Endodermal cell (in vitro differentiated cells): ENCODE measurements at places on chromosomes 5 and 9. TPM values are rescaled to one million over a fixed set of nuclear protein-coding genes. Genes with fewer than 3 reads are reported as not detected.

DNA sequence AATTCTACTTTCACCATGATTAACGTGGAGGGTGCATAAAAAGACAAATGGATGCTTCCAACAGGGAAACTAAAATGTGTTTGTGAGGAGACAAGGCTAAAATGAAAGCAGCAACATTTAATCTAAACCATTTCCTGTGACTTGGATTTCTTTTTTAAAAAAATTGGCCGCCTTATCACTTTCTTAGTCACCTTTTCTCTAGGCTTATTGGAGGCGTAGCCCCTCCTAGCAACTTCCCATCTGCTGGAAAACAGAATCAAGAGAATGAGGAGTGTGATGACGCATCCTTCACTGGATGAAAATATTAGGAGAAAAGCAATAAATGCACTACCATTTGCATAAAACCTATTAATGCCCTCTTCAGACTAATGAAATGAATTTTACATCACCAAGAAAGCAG lies 791 bp upstream of the GPR150 start:
- H3K4me1 ChIP-seq = no peaks in the 10 kb centered on the region
- peaks cover 62% of the 10 kb centered on the region for H3K27me3 ChIP-seq
- no peak for DNase-seq
- no peak overlapping the region for H3K4me3 ChIP-seq
- no peak overlapping the region for H3K27ac ChIP-seq

DNA sequence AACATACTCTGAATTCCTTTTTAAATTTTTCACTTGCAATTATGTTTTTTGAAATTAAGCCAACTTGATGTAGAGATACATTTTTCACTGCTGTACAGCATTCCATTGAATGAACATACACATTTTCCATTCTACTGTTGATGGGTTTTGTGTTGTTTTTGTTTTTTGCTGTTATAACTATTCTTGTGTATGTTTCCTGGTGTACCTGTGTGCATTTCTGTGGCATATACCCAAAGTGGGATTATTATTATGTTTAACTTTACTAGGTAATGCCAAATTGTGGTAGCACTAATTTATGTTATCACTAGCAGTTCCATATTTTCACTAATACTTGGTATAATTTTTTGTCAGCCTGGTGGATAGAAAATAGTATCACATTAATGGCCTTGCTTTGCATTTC lies 2.7 kb downstream of the RFESD start:
- no peaks in the 10 kb centered on the region for H3K36me3 ChIP-seq
- no peaks in the 10 kb centered on the region for H3K4me1 ChIP-seq
- no peak overlapping the region for H3K27ac ChIP-seq
- DNase-seq = no peak
- no peaks in the 10 kb centered on the region for H3K27me3 ChIP-seq

DNA sequence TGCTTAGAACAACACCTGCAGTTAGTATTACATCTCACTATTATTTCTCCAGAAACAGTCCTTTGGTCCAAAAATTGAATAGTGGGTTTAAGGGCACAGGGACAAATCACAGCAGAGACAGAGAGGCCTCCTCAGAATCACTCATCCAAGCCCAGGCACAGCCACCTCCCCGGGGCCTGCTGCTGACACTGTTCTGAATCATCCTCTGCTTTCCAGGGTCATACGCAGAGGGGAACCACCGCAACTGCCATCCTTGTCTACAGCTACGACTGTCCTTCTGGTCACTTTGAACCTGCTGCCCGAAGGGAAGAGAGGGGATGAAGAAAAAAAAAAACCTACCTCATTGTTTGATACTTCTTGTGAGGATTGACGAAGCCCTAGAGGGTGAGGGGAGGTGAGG lies 35.3 kb upstream of the MAN2A1 start:
- H3K27me3 ChIP-seq = no peaks in the 10 kb centered on the region
- H3K4me3 ChIP-seq = no peak overlapping the region
- H3K36me3 ChIP-seq = no peaks in the 10 kb centered on the region
- no peak for DNase-seq

DNA sequence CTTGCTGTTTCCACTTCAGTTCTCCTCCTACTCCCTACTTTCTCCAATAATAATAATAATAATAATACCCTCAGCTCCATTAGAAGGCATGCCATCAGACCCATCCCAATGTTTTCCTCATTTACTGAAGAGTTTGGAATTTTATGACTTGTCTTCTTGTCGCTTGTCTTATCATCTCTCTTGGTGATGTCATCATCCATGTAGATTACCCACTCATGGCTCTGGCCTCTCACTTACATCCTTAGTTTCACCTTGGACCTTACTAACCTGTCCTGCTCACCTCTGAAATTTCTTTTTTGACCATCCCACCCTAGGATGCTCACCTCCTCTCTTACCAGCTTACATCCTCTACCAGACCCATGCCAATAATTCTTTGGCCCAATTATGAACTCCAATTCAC lies 329.3 kb downstream of the ACTL7B start:
- H3K4me1 ChIP-seq = no peaks in the 10 kb centered on the region
- no peak overlapping the region for H3K27ac ChIP-seq
- H3K36me3 ChIP-seq = no peaks in the 10 kb centered on the region
- DNase-seq = no peak
- H3K4me3 ChIP-seq = no peak overlapping the region

DNA sequence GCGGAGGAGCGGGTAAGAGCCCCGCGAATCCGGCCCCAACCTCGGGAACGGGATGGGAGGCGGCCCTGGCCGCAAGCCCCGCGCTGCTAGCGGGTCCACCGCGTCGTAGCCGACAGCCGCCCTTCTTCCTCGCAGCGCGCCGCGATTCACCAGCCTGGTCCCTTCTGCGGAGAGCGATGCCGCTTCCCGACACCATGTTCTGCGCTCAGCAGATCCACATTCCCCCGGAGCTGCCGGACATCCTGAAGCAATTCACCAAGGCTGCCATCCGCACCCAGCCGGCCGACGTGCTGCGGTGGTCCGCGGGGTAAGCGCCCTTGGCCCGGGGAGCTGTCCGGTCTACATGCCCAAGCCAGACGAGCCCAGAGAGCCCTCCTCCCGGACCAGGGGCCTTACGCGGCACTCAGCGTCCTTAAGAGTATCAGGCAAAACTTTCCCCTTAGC lies 335 bp downstream of the ROPN1L start:
- H3K27ac ChIP-seq = no peak overlapping the region
- peak overlapping the region; percentile 87 for H3K4me3 ChIP-seq
- peaks cover 10% of the 10 kb centered on the region for H3K36me3 ChIP-seq
- peaks cover 17% of the 10 kb centered on the region for H3K27me3 ChIP-seq

GRCh38 chr9:110116543-110116885 lies 91.4 kb downstream of the C9orf152 start:
- no peak for DNase-seq
- H3K4me1 ChIP-seq = peaks cover 9% of the 10 kb centered on the region
- no peaks in the 10 kb centered on the region for H3K27me3 ChIP-seq
- no peaks in the 10 kb centered on the region for H3K36me3 ChIP-seq
- H3K4me3 ChIP-seq = no peak overlapping the region

DNA sequence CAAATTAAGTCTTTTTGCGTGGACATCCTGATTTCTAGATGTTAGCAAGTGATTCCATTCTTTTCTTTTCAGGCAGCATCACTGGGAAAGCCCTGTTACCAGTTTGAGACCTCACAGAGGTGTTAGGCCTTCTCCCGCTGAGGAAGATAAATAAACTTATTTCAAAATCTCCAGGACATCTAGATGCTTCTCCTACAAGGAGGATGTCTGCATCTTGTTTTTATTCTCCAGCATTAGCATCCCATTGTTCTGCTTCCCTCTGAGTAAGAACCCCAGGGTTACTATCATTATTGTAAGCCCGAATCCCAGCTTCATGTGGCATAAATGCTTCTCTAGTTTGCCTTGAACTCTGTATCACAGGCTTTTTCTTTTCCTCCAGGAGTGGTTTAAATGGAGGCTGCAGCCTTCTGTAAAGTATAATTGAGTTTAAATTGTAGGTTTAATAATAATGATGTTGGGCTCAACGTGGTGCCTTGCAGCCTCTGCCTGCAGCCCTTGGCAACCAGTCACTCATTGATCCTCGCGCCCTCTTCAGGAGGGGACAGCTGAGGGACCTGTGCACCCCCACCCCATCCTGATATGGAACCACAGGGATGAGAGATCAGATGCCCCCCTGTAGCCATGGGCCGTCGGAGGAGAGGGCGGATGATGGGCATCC lies 114.9 kb downstream of the PDZD2 start:
- no peak overlapping the region for H3K27ac ChIP-seq
- no peak overlapping the region for H3K4me3 ChIP-seq

DNA sequence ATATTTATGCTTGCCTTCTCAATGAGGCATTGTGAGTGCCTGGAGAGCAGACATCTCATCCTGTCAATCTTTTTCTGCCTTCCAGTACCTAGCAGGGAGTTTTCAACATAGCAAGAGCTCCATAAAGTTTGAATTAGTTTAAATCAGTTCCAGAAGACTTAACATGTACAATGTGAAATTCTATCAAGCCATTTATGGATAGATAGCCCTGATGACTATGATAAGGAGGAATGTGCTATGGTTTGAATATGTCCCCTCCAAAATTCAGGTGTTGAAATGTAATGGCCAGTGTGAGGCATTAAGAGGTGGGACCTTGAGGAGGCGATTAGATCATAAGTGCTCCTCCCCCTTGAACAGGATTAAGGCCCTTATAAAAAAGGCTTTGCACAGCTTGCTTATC lies 306.9 kb upstream of the SMARCA2 start:
- H3K4me1 ChIP-seq = no peaks in the 10 kb centered on the region
- peaks cover 13% of the 10 kb centered on the region for H3K27me3 ChIP-seq
- no peak for DNase-seq
- H3K36me3 ChIP-seq = no peaks in the 10 kb centered on the region
- H3K4me3 ChIP-seq = no peak overlapping the region

DNA sequence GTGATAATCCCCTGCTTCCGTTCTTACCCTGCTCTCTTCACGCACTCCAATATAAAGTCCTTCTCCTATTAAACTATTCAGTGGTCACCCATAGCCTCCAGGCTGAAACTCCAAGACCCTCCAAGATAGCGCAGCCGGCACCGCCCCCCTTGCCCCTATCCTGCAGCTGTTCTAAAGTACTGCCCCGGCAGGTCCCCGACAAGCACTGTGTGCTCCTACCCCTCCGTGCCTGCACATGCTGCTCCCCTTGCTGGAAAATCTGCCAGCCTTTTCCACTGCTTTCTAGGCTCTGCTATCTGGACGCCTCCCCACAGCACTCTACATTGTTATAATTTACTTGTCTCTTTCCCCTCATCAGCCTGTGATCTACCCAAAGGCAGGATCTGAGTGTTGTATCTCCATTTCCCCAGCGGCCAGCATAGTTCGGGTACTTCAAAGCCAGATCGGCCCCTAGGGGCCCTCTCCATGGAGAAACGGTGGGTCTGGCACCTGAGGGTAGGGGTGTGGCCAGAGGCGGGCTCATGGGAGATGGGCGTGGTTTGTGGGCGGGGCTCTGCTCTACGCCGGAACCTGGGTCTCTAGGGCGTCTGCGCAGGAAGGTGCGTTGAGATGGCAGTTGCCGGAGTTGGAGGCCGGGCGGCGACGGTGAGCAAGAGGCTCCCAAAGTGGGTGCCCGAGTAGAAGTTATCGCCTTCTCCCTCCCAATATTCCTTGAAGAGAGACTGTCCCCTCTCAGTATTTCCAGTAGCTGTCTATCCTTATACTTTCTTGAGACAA lies 83.5 kb upstream of the RUSC2 start:
- DNase-seq = peak; percentile 99
- peaks cover 33% of the 10 kb centered on the region for H3K36me3 ChIP-seq
- H3K4me3 ChIP-seq = no peak overlapping the region
- H3K27ac ChIP-seq = no peak overlapping the region
- H3K4me1 ChIP-seq = no peaks in the 10 kb centered on the region

- no peak overlapping the region for H3K27ac ChIP-seq
- DNase-seq = no peak
- peaks cover 52% of the 10 kb centered on the region for H3K36me3 ChIP-seq
- no peaks in the 10 kb centered on the region for H3K27me3 ChIP-seq
- no peaks in the 10 kb centered on the region for H3K4me1 ChIP-seq
Measured at GRCh38 chr5:252546-252945, 18.9 kb upstream of the PDCD6 start.

- H3K4me3 ChIP-seq = peak within 1 kb of the TSS; percentile 76
- H3K27ac ChIP-seq = no peak within 1 kb of the TSS
- no peaks in the 10 kb centered on the region for H3K36me3 ChIP-seq
- H3K27me3 ChIP-seq = peaks cover 33% of the 10 kb centered on the region
- peak; percentile 82 for DNase-seq
- no peaks in the 10 kb centered on the region for H3K4me1 ChIP-seq
Measured at GRCh38 chr5:81393783-81394718, at the start of gene ACOT12. Gene ACOT12, minus strand, starts transcription at chr5:81394134. Its CDS starts 20 bp downstream, at chr5:81394114.

DNA sequence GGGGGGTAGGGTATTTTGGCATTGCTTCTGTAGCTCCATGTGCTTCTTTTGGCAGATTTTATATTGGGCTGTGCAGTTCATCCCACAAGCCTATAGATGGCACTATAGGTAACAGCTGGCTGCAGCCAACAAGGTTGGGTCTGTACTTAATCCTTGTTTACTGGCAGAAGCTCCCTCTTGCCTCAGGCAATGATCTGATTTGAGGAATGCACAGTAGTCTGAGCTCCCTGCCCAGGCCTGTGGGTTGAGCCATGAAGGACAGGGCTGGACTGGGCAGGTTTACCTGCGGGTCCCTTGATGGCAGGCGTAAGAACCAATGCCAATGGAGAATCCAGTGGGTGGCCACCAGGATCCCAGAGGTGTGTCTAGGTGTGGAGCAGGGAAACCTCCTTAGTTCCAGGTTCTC lies 11.7 kb upstream of the OR1J2 start:
- no peaks in the 10 kb centered on the region for H3K27me3 ChIP-seq
- no peak overlapping the region for H3K27ac ChIP-seq
- no peak overlapping the region for H3K4me3 ChIP-seq
- DNase-seq = peak; percentile 79
- no peaks in the 10 kb centered on the region for H3K4me1 ChIP-seq

DNA sequence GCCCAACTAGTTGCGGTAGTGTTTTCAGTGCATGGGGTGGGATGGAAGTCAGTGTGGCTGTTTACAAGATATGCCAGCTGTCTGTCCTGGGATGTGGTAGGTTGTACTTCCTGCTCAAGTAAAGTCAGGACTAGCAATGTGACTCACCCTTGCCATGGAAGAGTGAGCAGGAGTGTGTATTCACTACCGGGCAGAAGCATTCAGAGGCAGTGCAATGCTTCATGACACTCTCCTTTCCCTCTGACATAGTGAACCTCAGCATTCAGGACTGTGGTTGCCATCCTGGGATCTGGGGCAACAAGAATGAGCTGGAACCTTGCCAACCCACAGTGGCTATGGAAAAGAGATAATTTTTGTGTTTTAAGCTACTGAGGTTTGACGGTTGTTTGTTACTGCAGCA lies 68.9 kb downstream of the BOD1 start:
- H3K36me3 ChIP-seq = no peaks in the 10 kb centered on the region
- no peak overlapping the region for H3K27ac ChIP-seq
- no peak overlapping the region for H3K4me3 ChIP-seq
- no peaks in the 10 kb centered on the region for H3K4me1 ChIP-seq

GRCh38 chr5:640461-641330 lies 28.6 kb downstream of the CEP72 start:
- H3K4me1 ChIP-seq = no peaks in the 10 kb centered on the region
- H3K36me3 ChIP-seq = peaks cover 39% of the 10 kb centered on the region
- no peaks in the 10 kb centered on the region for H3K27me3 ChIP-seq
- H3K27ac ChIP-seq = no peak overlapping the region
- DNase-seq = no peak
- no peak overlapping the region for H3K4me3 ChIP-seq

GRCh38 chr5:150640311-150641005 lies at the start of gene SYNPO:
Gene SYNPO, plus strand, starts transcription at chr5:150640660. Its CDS starts 7,616 bp downstream, at chr5:150648276.
- DNase-seq = no peak
- no peaks in the 10 kb centered on the region for H3K36me3 ChIP-seq
- H3K4me1 ChIP-seq = peaks cover 45% of the 10 kb centered on the region

The OXCT1 gene
- 18.6 to 27.0 TPM (median 25.1 TPM) in 3 replicates for total RNA-seq

The FRMD3 gene
- 0.27 to 0.66 TPM (median 0.35 TPM) in 3 replicates for total RNA-seq

The PLPPR1 gene
- total RNA-seq = 4.6 and 5.2 TPM in 2 replicates

The PPP3R2 gene
- not detected in 2 replicates for total RNA-seq

The GPR150 gene
- 0.13 TPM in 1 of 2 replicates, not detected in the other for total RNA-seq

The MZB1 gene
- 0.57 and 0.59 TPM in 2 replicates for total RNA-seq

The NPR3 gene
- total RNA-seq = 0.57 to 3.7 TPM (median 0.82 TPM) in 3 replicates

The ADAMTS2 gene
- 2.6 and 3.7 TPM in 2 replicates for total RNA-seq

The CAPSL gene
- total RNA-seq = not detected in 2 replicates

The ALDH1A1 gene
- 4.6 and 5.0 TPM in 2 replicates for total RNA-seq

The SPOUT1 gene
- total RNA-seq = 34.8 to 76.7 TPM (median 66.9 TPM) in 3 replicates

The ANKRD18A gene
- 8.0 and 8.4 TPM in 2 replicates for total RNA-seq
